ENCODE measurements at places on chromosomes 13 and 19.

DNA sequence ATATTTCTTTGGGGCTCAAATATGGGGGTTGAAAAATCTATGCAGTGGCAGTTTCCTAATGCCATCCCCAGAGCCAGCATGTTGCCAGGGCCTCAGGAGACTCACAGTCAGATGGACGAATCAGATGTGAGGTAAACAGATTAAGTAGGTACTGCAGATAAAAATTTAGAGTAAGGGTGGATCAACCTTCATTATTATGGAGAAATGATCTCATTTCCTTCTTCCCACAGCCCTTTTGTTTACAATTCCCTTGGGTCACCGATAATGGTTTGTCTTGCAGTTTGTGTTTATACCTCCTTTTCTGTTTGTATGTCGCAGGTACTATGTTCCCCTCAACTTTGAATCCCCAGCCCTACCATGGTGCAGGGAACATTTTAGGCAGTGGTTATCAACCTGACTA, 20.0 kb downstream of the DIAPH3 start:
- no peak for DNase-seq

DNA sequence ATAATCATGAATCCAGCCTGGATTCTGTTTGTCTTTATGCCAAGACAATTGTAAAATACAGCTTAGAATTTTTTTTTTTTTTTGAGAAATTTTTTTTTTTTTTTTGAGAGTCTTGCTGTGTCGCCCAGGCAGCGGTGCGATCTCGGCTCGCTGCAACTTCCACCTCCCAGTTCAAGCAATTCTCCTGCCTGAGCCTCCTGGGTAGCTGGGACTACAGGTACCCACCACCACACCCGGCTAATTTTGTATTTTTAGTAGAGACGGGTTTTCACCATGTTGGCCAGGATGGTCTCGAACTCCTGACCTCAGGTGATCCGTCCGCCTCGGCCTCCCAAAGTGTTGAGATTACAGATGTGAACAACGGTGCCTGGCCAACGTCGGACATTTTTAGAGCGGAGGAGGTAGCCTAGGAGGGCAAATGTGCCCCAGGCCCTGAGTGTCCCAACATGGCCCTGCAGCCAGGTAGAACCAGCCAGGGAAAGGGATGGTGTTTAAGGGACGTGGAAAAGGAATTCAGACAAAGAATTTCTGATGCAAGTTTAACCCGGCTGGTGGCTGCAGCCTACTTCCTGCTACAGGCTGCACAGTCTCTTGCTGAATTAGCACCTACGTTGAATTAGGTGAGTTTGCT, 89.8 kb downstream of the GNG7 start:
- no peak for DNase-seq

- DNase-seq, result no peak
Measured at GRCh38 chr13:21637296-21637695, 33.3 kb upstream of the MICU2 start.

- peak; percentile 63 for DNase-seq
Measured at GRCh38 chr19:737591-738093, 13.3 kb upstream of the MISP start.

DNA sequence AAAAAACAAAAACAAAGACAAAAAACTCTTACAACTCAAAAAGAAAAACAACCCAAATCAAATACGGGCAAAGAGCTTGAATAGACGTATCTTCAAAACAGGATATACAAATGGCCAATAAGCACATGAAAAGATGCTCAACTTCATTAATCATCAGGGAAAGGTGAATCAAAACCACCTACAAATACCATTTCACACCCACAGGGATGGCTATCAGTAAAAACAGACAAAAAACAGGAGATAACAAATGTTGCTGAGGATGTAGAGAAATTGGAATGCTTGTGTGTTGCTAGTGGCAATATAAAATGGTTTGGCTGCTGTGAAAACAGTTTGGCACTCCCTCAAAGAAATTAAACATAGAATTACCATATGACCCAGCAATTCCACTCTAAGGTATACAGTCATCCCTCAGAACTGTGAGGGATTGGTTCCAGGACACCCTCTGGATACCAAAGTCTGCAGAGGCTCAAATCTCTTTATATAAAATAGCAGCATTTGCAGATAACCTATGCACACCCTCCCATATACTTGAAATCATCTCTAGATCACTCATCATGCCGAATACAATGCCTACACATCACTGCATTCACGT, 29.7 kb downstream of the MLLT1 start:
- no peak for DNase-seq

DNA sequence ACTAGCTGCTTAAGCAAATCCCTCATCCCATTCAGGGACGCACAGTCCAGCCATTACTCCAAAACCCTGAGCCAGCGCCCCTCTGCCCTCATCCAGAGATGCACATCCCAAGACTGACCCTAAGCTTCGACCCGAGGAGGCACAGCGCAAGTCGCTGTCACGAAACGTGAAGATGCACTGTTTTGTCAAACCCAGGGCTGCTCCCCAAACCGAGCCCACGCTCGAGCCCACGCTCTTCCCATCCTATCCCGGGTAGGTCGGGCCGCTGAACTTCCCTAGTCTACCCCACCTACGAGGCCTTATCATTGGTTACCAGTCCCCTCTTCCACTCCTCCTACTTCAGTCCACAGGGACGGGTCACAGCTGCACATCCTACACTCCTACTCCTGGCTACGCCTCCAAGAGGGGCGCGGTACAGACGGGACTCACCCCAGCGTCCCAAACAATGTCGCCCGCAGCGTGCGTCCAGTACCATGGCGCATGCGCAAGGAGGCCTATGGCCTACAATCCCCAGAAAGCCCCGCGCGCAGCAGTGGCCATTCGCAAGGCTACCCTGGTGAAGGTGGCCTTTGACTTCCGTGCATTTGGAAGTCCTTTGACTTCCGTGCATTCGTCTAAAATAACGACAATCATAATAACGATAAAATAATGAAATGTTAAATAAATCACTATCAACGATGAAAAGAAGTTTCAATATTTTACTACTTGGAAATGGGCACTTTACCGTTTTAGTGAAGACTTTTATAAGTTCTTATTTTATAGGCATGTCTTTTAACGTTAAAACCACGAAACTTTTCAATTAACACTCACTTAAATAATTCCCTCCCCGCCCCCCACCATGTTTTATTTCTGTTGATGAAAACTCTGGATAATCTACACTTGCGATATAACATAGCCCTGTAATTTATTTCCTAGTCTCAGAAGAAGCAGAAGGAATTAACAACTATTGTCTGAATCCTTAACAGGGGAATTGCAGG, at the start of gene ZNF285:
Gene ZNF285, minus strand, starts transcription at position 470 of the 977 bp plus-strand sequence. CDS start 4,395 bp downstream, outside the sequence.
- DNase-seq, result peak; percentile 84

GRCh38 chr13:106340249-106340648, 195.2 kb downstream of the EFNB2 start:
- no peak for DNase-seq

DNA sequence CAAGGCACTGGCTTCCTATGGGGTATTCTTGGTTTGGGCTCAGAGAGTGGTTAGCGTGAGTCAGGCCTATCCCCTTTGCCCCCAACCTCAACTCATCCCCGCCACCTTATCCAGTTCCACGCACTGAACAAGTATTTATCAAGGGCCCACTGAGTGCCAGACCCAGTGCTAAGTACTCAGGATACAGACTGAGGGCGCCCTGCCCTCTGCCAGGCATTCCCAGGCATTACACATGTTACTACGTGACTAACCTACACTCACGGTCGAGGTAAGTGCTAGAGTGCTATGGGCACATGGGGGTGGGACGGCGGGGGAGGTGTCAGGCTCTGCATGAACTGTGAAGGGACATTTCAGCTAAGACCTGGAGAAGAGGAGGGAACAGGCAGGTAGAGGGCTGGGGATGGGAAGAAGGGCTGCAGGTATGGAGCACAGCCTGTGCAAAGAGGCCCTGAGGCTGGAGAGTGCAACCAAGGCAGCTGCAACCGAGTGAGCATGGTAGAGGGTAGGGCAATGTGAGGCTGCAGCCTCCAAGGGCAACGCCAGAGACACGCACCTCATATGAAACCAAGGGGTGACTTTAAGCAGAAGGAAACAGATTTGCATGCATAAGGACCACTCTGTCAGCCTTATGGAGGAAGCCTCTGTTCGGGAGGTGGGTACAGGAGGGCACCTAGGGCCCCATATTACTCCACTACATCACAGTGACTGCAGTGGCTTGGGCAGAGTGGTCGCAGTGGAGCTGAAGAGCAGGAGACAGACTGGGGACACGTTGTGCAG, 22.5 kb downstream of the DHRS12 start:
- no peak for DNase-seq

DNA sequence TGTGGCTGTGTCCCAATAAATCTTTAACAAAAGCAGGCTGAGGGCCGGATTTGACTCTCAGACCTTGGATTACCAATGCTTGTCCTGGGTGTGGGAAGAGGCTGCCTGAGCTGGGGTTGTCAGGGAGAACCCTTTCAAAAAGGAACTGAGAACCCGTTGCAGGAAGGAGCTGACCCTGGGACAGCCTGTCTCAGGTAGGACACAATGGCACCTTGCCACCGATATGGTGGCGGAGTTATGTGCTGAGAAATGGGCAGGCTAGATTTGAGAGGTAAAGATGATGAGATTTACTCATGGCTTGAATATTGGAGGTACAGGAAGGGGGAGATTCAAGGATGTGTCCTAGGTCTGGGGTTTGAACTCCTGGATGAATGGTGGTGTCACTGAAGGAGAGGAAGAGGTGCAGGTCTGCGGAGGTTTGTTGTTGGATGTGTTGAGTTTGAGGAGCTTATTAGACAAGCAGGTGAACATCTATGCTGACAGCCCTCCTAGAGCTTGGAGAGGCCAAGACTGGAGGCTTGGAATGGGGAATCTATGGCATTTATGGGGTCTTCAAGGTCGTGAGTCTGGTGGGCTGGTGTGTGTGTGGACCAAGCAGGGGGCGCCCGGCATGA, 7.2 kb downstream of the PLEKHF1 start:
- DNase-seq, result no peak

DNA sequence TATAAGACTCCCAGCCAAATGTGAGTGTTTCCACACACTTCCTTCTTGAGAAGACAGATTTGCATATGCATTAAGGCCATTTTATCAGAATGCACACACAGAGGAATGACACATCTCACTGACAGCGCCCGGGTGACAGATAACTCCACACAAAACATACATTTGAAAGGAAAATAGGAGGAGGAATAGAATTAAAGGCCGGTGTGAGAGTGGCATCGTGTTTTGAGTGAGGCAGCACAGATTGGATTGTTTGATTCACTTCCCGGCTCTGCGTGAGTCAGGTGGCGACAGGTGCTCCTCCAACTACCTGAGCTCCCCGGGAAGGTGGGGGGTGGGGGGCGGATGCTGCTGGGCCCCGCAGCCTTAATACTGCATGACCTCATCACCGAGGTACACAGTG, 429.0 kb downstream of the TSHZ3 start:
- DNase-seq, result no peak

GRCh38 chr19:3591876-3592613, 6.8 kb downstream of the GIPC3 start:
- DNase-seq, result no peak

Data from Caco-2 (cell line).